Prostate gland (tissue), 2 donors: ENCODE measurements at places on chromosomes 6 and 20.

DNA sequence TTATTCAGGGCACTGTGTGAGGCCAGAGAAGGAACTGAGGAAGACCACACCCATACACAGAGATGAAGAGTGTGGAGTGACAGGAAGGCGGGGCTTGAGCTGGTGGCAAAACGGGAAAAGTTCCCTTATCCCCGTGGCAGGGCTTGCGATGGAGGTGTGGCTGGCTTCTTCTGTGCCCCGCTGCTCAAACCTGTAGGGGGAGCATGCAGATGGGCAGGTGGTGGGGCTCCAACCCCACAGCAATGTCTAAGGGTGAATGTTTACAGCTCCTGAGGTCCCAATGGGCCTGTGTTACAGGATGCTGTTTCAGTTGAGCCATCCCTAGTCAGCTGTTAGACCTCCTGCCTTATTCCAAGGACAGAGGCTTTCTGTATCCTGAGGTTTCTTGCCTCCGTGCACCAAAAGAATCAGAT, 105.9 kb downstream of the LY86 start:
- DNase-seq: no peak
- H3K27me3 ChIP-seq: no peaks in the 10 kb centered on the region
- H3K4me1 ChIP-seq: peaks cover 6% of the 10 kb centered on the region
- H3K4me3 ChIP-seq: no peak overlapping the region
- H3K27ac ChIP-seq: no peak overlapping the region

DNA sequence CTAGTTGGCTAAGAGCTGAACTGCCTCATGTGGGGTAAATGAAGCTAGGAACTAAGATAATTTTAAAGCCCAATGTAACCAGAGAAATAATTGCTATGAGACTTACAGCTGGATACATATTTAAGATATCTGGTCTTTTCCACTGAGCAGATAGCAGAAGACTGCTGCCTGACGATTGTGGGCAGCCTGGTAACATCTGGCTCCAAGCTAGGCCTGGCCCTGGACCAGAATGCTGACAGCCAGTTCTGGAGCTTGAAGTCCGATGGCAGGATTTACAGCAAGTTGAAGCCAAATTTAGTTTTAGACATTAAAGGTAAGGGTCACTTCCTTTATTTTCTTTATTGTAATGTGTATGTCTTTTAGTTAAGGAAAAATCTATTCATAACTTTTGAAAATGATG, 65.7 kb downstream of the RTN4IP1 start:
- H3K4me1 ChIP-seq: no peaks in the 10 kb centered on the region
- no peak overlapping the region for H3K4me3 ChIP-seq
- DNase-seq: no peak
- H3K27ac ChIP-seq: peak overlapping the region; percentile 3

- no peak overlapping the region for H3K4me3 ChIP-seq
- H3K36me3 ChIP-seq: peaks cover 19% of the 10 kb centered on the region
- no peak for DNase-seq
- H3K27ac ChIP-seq: no peak overlapping the region
These were observed 23.5 kb downstream of the TBC1D20 start for GRCh38 chr20:438571-439469.

- no peaks in the 10 kb centered on the region for H3K4me1 ChIP-seq
- no peaks in the 10 kb centered on the region for H3K27me3 ChIP-seq
- peak overlapping the region; percentile 31 for H3K4me3 ChIP-seq
- no peaks in the 10 kb centered on the region for H3K36me3 ChIP-seq
These were observed 36.4 kb upstream of the HLA-C start for GRCh38 chr6:31308050-31308844.

- no peaks in the 10 kb centered on the region for H3K36me3 ChIP-seq
- DNase-seq: no peak
- H3K27ac ChIP-seq: no peak overlapping the region
- no peaks in the 10 kb centered on the region for H3K4me1 ChIP-seq
- no peak overlapping the region for H3K4me3 ChIP-seq
These were observed 145.4 kb downstream of the DST start for GRCh38 chr6:56497240-56497639.

- DNase-seq: no peak
- no peak overlapping the region for H3K4me3 ChIP-seq
- no peaks in the 10 kb centered on the region for H3K4me1 ChIP-seq
- no peaks in the 10 kb centered on the region for H3K36me3 ChIP-seq
- no peak overlapping the region for H3K27ac ChIP-seq
These were observed 335.6 kb downstream of the ZFAND3 start for GRCh38 chr6:38155144-38155543.

- H3K36me3 ChIP-seq: no peaks in the 10 kb centered on the region
- peak overlapping the region; percentile 63 for H3K4me3 ChIP-seq
- H3K27ac ChIP-seq: peak overlapping the region; percentile 99
- DNase-seq: peak; percentile 100
- H3K27me3 ChIP-seq: no peaks in the 10 kb centered on the region
- H3K4me1 ChIP-seq: no peaks in the 10 kb centered on the region
These were observed 3.1 kb upstream of the GPSM3 start for GRCh38 chr6:32195652-32195901.

DNA sequence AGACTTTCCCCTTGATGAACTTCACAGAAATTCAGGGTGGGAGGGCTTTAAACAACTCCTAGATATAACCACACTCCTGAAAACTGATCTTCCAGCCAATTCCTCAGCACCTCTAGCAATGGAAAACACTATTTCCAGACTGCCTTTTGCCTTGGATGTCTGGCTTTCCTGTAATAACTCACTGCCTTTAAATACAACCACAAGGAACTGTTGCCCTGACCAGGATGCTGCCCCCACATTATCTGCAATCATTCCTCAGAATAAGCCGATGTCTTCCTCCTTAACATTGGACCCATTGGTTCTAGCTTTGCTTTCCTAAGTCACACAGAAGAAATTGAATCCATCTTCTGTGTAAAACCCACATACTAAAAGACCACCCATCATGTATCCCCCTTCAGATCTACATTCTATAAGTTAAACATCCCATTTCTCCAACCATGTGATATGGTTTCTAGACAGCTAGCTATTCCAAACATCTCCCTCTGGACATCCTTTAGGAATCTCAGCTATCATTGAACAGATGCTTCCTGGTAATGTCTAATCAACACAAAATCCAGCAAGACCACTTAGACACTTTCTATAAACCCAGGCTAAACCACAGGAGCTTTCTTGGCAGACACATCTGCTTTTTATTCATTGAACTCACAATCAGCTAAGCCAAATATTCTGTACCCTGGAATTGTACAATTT, 95.9 kb upstream of the KCNQ5 start:
- no peaks in the 10 kb centered on the region for H3K27me3 ChIP-seq
- no peak overlapping the region for H3K4me3 ChIP-seq
- no peak overlapping the region for H3K27ac ChIP-seq
- H3K36me3 ChIP-seq: no peaks in the 10 kb centered on the region

DNA sequence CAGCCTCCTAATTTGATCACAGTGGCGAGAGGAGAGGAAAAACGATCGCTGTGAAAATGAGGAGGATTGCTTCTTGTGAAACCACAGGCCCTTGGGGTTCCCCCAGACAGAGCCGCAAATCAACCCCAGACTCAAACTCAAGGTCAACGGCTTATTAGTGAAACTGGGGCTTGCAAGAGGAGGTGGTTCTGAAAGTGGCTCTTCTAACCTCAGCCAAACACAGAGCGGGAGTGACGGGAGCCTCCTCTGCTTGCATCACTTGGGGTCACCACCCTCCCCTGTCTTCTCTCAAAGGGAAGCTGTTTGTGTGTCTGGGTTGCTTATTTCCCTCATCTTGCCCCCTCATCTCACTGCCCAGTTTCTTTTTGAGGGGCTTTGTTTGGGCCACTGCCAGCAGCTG, 28.7 kb downstream of the SAYSD1 start:
- no peak for DNase-seq
- H3K4me1 ChIP-seq: no peaks in the 10 kb centered on the region
- no peaks in the 10 kb centered on the region for H3K36me3 ChIP-seq
- H3K27ac ChIP-seq: no peak overlapping the region
- no peaks in the 10 kb centered on the region for H3K27me3 ChIP-seq
- no peak overlapping the region for H3K4me3 ChIP-seq

DNA sequence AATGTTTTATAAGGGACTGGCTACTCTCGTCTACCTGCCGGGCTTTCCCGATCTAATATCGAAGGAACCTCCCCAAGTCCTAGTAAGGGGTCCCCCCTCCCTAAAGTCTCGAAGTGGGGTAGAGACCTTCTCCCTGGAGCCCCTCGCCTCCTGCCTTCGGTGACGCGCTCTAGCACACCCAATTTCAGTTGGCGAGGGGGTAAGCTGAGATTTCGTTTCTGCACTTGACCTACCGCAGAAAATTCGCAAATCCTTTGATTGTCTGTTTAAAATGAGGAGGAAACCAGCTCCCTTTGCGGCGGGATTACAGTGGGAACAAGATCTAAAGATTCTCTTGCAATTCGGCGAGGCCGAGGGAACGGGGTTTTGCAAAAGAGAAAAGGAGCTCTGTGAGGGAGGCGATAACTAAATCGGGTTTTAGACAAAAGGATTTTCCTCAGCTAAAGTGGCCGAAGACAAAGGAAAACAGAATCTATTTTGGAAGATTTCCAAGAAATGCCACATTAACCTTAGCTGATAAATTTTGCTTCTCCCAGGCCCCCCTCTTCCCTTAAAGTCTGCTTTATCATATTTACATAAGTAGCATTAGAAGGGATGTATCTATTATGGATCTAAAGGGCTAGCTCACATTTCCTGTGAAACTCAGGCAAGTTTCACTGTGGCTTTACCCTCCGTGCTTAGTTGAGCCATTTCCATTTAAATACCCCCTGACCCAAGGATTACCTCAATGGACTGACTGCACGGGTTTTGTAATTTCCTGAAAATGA, 8.4 kb downstream of the SIM1 start:
- H3K36me3 ChIP-seq: no peaks in the 10 kb centered on the region
- H3K4me3 ChIP-seq: no peak overlapping the region
- peaks cover 57% of the 10 kb centered on the region for H3K27me3 ChIP-seq
- no peaks in the 10 kb centered on the region for H3K4me1 ChIP-seq

- DNase-seq: no peak
- H3K27me3 ChIP-seq: no peaks in the 10 kb centered on the region
- no peak overlapping the region for H3K4me3 ChIP-seq
These were observed 180.9 kb downstream of the KIF16B start for GRCh38 chr20:16392346-16392745.

DNA sequence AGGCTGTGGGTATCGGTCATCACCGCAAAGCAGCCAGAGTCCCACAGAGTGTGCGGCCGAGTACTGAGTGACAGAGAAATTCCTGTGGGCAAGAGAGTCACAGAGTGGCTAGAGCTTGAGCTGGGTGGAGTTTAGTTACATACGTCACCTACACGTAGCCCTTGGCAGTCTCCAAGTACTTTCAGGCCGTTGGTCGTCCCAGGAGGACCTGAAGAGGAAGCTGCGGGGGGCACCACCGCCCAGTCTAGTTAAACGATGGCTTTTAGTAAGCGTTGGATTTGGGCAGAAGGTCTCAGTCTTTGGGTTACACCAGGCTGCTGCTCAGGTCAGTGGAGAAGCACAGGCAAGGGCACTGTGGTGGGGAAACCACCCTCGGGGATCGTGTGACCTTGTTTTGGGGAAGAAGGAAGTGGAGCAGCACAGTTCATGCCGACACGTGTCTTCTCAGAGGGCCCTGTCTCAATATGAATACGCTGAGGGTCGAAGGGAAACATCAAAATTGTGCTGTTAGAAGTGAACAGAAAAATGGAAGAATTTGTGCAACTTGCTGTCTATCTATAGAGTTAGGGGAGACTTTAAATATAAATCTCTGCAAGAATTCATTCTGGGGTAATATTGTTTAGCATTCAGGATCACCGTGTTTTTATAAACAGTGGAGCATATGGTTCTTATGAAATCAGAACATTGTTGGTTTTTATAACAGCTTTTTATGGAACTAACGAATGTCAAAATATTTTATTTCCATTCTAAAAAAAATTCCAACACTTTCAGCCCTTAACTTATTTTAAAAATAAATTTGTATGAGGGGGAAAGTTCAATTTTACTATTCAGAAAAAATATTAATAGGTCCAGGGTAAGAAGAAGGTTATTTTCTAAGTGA, 28.6 kb downstream of the KIF25 start:
- no peaks in the 10 kb centered on the region for H3K36me3 ChIP-seq
- no peaks in the 10 kb centered on the region for H3K27me3 ChIP-seq
- no peaks in the 10 kb centered on the region for H3K4me1 ChIP-seq
- H3K27ac ChIP-seq: no peak overlapping the region
- H3K4me3 ChIP-seq: no peak overlapping the region
- no peak for DNase-seq

GRCh38 chr20:12179692-12180091, 262.0 kb downstream of the BTBD3 start:
- H3K27me3 ChIP-seq: no peaks in the 10 kb centered on the region
- no peaks in the 10 kb centered on the region for H3K4me1 ChIP-seq
- H3K4me3 ChIP-seq: no peak overlapping the region
- DNase-seq: no peak
- H3K27ac ChIP-seq: no peak overlapping the region

DNA sequence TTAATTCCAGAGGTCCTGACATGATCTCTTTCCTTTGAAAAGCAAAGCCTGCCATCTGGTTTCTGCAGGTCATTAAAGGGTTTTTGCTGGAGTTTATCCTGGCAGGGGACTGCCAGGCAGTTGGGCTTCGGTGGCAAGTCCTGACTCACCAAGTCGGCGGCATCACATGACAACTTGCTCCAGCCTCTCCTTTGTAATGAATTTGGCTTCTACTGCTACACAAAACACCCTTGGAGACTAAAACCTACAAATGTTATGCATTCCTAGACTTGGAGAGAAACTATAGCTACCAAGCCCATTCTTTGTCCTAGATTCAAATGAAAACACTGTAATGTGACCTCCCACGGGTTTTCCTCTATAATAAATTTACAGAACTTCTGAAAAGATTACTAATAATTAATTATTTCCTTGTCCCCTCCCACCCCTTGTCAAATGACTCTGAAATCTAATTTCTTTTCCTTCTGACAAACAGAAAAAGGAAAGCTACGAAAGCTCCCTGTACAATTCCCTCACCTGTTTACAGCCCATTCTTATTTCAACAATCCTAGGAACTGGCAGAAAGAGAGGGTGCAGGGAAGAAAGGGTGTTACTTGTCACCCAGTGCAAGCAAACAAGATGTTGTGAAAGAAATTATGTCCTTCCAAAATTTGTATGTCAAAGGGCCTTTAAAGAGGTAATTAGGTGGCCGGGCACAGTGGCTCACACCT, 62.9 kb downstream of the QRSL1 start:
- H3K27ac ChIP-seq: no peak overlapping the region
- no peaks in the 10 kb centered on the region for H3K4me1 ChIP-seq
- H3K4me3 ChIP-seq: no peak overlapping the region
- no peaks in the 10 kb centered on the region for H3K27me3 ChIP-seq
- DNase-seq: peak; percentile 61
